ENCODE measurements at places on chromosomes 1 and 21. TPM values are rescaled to one million over a fixed set of nuclear protein-coding genes. Genes with fewer than 3 reads are reported as not detected.

GRCh38 chr1:66270119-66270812 lies 263.7 kb upstream of the SGIP1 start:
- no peak for DNase-seq

The CD247 gene
- 0.09 TPM for total RNA-seq

DNA sequence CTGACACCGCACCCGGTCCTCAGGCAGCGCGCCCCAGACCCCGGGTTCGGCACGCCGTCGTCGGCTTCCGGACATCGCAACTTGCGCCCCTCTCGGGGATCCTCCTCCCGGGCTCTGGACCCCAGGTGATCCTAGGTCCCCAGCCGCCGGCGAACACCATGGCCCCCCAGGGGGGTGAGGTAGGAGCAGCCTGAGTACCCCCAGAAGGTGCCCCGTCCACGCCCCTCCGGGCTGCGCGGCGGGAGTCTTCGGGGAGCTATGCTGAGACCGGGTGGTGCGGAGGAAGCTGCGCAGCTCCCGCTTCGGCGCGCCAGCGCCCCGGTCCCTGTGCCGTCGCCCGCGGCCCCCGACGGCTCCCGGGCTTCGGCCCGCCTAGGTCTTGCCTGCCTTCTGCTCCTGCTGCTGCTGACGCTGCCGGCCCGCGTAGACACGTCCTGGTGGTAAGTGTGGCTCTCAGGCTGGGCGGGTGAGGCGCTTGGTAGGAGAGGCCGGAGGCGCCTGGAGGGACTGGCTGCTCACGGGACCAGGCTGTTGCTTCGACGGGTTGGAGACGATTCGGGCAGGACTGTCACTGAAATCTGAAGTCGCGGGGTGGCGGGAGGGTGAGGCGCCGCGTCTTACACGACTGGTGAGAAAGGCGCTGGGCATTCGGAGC lies 367 bp downstream of the WNT2B start:
- DNase-seq: peak; percentile 33

GRCh38 chr1:46193984-46194570 lies 4.2 kb downstream of the POMGNT1 start:
- no peak for DNase-seq

- DNase-seq: no peak
Measured at GRCh38 chr1:158930504-158930903, 848 bp upstream of the PYHIN1 start.
